ENCODE measurements at places on chromosomes 1 and 21.

- no peak for DNase-seq
These were observed 1.7 kb upstream of the EPS8L3 start for GRCh38 chr1:109765483-109765815.

GRCh38 chr1:76827066-76827465, 40.2 kb upstream of the ST6GALNAC5 start:
- DNase-seq: no peak

DNA sequence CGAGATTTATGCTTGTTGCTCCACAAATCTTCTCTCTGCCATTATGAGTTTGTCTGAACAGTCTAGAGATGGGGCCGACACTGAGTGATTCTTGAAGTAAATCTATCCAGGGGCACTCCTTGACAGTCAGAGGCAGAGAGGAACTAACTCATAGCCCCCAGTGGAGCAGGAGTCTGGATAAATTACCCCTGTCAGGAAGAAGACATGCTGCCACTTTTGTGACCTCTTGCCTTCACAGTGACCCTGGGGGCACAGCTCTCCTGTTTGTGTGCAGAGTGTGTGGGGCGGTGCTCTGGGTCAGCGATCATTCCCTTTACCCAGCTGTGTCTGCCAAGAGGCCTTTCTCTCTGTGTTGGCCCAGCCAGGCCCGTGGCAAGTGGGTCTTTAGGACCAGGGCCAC, 29.5 kb downstream of the PEX14 start:
- DNase-seq: no peak

DNA sequence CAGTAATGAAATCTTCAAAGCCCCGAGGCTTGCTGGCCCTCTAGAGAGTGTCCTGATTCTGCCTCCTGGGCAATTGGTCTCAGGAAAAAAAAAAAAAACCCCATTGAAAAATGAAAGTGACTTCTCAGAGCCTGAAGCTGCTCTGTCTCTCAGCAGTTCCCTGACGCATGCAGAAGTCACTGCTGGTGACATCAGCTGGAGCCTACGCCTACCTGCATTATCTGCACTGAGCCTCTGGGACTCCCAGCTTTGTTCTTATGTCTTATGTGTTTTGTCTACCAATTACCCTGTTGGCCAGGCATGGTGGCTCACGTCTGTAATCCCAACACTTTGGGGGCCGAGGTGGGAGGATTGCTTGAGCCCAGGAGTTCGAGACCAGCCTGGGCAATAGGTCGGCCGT, 10.1 kb upstream of the SLC25A33 start:
- DNase-seq: no peak

GRCh38 chr1:46072975-46073374, 59.5 kb downstream of the PIK3R3 start:
- no peak for DNase-seq

- no peak for DNase-seq
These were observed 38.4 kb upstream of the ASB17 start for GRCh38 chr1:75970631-75971030.

DNA sequence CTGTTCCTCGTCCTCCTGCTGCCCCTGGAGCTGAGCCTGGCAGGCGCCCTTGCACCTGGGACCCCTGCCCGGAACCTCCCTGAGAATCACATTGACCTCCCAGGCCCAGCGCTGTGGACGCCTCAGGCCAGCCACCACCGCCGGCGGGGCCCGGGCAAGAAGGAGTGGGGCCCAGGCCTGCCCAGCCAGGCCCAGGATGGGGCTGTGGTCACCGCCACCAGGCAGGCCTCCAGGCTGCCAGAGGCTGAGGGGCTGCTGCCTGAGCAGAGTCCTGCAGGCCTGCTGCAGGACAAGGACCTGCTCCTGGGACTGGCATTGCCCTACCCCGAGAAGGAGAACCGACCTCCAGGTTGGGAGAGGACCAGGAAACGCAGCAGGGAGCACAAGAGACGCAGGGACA, 14.8 kb downstream of the DRAXIN start:
- DNase-seq: no peak

- DNase-seq: peak; percentile 89
These were observed at the start of gene CDC7 for GRCh38 chr1:91500756-91501522. CDC7 (plus strand) TSS chr1:91500851; CDS start chr1:91501717, 866 bp downstream.

GRCh38 chr1:233343262-233343661, 15.7 kb downstream of the MAP3K21 start:
- no peak for DNase-seq

DNA sequence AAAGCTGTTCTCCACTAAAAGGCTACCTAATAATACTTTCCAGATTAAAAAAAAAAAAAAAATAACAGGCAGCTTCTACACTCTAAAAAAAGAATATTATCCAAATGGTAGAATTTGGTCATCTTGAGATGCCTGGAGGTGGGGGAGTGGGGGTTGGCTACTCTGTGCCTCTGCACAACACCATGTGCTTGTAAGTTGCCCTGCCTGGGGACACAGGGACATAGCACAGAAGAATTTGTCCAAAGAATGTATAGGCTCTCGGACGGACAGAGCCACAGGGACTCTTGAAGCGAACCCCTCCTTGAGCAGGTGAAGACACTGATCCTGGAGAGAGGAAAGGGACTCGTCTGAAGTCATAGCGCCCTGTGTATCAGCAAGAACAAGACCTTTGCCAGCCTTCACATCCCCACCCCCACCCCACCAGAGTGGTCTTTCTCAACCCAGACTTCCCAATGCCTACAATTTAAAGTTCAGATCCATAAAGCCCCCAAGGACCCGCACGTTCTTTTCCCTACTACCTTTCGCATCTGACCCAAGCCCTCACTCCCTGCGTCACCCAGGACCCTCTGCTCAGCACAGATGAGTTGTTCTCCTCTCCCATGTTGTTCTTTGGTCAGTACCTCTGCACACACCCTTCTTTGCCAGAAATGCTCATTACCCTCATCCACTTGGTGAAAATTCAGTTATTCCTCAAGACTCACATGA, 72.6 kb downstream of the LGR6 start:
- no peak for DNase-seq

DNA sequence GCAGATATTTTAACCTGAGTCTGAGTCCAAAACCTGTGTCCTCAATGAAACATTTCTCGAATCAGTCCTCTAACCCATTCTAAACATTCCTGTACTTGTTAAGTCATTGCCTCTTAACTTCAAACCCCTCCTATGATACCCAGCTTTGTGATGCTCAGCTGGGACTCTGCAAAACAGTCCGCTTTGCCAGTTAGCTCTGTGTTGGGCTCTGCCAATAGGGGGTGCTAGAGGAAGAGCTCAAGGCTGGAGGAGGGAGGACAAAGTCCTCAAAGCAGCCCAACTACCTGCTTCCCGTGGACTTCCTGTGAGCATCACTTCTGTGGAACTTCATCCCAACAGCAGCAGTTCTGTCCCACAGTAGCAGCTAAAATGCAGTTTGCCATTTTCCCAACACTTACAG, 38.1 kb upstream of the SYT14 start:
- no peak for DNase-seq

- no peak for DNase-seq
These were observed 252.2 kb downstream of the PDE4B start for GRCh38 chr1:66044912-66045311.

DNA sequence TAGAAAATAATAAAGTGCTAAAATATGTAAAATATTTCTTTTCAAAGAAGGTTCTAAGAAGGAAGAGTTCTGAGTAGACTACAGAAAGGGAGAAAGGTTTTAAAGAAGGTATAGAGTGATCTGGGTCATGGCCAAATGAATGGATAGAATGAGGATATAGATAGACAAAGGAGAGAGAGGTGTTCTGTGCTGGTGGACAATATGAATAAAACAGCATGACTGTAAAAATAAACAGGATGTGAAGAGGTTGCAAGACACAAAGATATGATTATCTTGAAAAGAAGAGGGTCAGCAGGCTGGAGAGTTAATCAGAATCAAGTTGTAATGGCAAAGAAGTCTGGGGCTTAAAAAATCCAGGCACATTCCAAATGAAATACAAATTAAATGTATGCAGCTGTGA, 86.7 kb upstream of the GNG4 start:
- DNase-seq: no peak

GRCh38 chr1:111990878-111991718, 1.6 kb upstream of the KCND3 start:
- no peak for DNase-seq

Measured in activated CD4-positive, alpha-beta T cell treated with anti-CD3 and anti-CD28 coated beads for 24 hours (primary cell).